Karpas-422 (cell line): ENCODE measurements at places on chromosomes 3 and 15.

GRCh38 chr15:90742087-90742486, 24.9 kb downstream of the BLM start:
- DNase-seq, result no peak

GRCh38 chr3:53821631-53822121, 24.5 kb downstream of the CHDH start:
- no peak for DNase-seq

DNA sequence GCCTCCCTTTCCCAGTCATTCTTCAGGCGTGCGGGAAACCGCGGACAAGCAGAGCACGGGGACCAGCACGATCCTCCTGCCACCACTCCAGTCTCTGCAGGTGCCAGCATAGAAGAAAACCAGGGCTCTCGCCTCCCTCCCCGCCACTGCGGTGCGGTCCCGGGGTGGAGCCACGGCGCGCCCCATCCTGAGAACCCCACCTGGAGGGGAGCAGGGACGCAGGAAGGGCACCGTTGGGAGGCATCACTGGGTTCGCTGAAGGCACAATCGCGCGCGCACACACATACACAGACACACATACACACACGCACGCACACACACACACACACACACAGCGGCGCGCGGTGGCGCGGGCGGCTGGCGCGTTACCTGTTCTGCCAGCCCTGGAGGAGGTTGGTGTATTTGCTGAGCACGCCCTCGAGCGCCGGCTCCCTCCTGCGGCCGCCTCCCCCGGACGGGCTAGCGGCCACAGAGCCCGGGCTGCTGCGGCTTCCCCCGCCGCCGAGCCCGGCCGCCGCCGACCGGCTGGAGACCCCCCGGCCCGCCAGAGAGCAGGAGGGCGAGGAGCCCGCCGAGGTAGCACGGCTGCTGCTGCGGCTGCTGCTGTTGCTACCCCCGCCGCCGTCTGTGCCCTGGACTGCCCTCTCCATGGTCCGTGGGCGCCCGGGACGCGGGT, 394 bp downstream of the OSBPL10 start:
- peak; percentile 89 for DNase-seq

DNA sequence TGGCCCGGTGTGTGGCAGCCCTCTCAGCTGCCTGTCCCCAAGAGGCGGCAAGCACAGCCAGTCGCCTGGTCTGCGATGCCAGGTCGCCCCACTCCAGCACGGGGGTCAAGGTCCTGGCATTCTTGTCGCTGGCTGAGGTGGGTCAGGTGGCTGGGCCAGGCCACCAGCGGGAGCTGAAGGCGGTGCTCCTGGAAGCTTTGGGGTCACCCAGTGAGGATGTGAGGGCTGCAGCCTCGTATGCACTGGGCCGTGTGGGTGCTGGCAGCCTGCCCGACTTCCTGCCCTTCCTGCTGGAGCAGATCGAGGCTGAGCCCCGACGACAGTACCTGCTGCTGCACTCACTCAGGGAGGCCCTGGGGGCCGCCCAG, 20.8 kb downstream of the CAND2 start:
- no peak for DNase-seq

- no peak for DNase-seq
These were observed 544.1 kb upstream of the MDFIC2 start for GRCh38 chr3:70856414-70857162.

DNA sequence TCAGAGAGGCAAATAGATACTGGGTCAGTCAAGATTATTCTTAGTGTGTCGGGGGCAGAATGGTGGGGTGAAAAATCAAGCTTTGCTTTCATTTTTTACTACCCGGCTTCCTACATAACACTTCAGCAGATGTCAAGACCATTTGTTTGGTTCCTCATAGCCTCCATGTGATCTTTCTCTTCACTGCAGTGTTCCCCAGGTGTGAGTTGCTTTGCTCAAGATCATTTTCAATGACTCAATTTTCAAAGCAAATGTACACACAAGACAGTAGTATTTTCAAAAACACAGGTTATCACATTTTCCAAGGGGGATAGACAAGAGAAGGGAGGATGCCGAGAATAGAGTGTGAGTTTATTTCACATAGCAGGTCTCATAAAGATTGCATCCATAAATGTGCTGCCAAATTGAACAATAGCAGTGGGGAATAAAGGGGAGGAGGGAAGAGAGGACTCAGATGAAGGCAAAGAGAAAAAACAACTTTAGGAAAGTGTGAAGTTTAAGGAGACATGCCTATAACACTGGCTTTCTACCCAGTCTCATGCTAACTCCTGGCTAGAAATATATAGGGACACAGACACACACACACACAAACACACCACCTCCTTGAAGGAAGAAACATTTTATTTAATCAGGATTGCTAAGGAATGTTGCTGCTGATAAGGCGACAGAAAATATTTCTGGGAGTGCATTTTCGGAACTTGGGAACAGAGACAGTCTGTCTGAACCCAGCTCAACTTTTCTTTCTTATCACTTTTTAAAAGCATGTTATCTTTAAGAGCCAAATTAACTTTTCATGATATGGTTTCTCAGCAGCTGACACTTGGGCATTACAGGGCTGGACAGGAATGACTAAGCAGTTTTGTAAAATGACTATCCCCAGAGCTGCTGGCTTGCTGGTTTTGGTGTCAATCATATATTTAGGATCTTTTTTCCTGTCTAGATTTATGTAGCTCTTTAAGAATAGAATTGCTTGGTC, 402.4 kb downstream of the RBMS3 start:
- DNase-seq, result peak; percentile 7

- peak; percentile 84 for DNase-seq
These were observed 37.6 kb downstream of the VIPR1 start for GRCh38 chr3:42539871-42540714.

DNA sequence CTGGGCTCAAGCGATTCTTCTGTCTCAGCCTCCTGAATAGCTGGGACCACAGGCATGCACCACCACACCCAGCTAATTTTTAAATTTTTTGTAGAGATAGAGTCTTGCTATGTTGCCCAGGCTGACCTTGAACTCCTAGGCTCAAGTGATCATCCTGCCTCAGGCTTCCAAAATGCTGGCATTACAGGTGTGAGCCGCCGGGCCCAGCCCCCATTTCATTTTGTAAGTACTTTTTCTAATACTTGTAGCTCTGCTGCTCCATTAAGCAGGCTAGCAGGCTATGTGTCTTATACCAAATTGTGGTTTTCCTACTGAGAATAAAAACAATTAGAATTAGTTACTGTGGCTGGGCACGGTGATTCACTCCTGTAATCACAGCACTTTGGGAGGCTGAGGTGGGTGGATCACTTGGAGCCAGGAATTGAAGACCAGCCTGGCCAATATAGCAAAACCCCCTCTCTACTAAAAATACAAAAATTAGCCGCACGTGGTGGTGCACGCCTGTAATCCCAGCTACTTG, 22.4 kb downstream of the NIPA1 start:
- no peak for DNase-seq

- DNase-seq, result no peak
These were observed 45.8 kb upstream of the FBXL22 start for GRCh38 chr15:63551400-63551799.

DNA sequence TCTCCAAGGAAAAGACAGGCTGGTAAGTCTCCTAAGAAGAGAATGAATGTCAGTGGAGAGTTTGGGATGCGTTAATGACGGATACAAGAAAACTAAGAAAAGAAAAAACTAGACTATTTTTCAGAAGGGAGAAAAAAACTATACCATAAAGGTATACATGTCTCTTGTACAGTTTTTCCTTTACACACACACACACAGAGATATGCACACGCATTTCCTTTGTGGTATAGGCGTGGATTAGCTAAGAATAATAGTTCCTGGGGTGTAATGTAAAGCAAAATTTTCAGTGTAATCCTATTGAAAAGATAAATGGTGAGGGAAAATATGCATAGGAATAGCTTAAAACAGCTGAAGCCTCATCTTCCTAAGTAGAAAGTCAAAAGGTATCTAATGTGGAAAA, 36.3 kb downstream of the GABPB1 start:
- no peak for DNase-seq

DNA sequence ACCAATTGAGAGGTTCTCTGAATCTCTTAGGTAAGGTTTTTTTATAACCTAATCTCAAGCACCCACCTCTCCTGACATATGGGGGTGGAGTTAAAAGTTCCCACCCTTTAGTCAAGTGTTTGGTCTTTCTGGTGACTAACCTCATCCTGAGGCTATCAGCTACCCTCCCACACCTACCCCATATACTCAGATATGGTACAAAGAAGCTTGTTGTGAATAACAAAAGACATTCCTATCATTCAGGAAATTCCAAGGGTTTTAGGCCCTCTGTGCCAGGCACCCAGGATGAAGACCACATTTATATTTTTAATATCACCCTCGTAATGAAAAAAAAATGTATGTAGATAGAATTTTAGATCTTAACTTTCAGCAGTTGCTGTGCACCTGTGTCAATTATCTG, 9.0 kb downstream of the CHMP2B start:
- DNase-seq, result no peak

- no peak for DNase-seq
These were observed 42.5 kb downstream of the CHCHD6 start for GRCh38 chr3:126746395-126747177.

- DNase-seq, result no peak
These were observed 144.7 kb upstream of the DPH6 start for GRCh38 chr15:35690698-35691116.

GRCh38 chr15:57510647-57511046, 81.1 kb upstream of the MYZAP start:
- no peak for DNase-seq

DNA sequence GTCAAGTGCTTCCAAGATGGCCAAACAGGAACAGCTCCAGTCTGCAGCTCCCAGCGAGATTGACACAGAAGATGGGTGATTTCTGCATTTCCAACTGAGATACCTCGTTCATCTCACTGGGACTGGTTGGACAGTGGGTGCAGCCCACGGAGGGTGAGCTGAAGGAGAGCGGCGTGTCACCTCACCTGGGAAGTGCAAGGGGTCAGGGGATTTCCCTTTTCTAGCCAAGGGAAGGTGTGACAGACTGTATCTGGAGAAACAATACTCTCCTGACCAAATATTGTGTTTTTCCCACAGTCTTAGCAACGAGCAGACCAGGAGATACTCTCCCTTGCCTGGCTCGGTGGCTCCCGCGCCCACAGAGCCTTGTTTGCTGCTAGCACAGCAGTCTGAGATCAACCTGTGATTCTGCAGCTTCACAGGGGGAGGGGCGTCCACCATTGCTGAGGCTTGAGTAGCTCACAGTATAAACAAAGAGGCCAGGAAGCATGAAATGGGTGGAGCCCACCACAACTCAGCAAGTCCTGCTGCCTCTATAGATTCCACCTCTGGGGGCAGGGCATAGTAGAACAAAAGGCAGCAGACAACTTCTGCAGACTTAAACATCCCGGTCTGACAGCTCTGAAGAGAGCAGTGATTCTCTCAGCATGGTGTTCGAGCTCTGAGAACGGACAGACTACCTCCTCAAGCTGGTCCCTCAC, 293.5 kb upstream of the SUCLG2 start:
- DNase-seq, result no peak

GRCh38 chr3:100214574-100214964, 46.2 kb upstream of the TBC1D23 start:
- no peak for DNase-seq

GRCh38 chr3:145942052-145942451, 218.9 kb downstream of the PLOD2 start:
- DNase-seq, result no peak

- no peak for DNase-seq
These were observed 610 bp upstream of the SATB1 start for GRCh38 chr3:18425641-18426257.

DNA sequence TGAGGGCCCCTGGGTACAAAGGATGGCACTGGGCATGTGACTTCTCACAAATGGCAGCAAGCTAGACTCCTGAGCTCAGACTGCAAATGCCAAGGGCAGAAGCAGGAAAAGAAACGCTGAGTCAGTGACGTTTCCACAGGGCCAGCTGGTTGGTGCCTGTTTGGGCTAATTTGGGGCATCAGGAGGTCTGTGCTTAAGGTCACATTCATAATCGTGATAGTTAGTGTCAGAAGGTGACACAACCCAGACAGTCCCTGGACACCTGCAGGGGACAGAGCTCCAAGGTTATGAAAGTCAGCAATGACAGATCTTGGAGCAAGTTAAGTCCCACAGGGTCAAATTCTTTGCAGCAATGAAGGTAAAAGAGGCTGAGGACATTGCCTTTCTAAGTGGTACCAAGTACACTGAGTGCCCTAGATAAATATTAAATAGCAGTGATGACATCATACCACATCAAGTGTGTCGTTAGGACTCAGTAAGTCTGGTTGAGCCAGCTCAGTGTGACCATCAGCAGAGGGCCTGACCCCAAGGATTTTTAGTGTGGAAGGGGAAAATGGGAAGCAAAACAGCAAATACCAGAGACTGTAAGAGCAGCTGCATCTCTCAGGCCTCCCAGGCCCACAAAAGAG, 556.9 kb upstream of the CFAP20DC start:
- DNase-seq, result no peak

DNA sequence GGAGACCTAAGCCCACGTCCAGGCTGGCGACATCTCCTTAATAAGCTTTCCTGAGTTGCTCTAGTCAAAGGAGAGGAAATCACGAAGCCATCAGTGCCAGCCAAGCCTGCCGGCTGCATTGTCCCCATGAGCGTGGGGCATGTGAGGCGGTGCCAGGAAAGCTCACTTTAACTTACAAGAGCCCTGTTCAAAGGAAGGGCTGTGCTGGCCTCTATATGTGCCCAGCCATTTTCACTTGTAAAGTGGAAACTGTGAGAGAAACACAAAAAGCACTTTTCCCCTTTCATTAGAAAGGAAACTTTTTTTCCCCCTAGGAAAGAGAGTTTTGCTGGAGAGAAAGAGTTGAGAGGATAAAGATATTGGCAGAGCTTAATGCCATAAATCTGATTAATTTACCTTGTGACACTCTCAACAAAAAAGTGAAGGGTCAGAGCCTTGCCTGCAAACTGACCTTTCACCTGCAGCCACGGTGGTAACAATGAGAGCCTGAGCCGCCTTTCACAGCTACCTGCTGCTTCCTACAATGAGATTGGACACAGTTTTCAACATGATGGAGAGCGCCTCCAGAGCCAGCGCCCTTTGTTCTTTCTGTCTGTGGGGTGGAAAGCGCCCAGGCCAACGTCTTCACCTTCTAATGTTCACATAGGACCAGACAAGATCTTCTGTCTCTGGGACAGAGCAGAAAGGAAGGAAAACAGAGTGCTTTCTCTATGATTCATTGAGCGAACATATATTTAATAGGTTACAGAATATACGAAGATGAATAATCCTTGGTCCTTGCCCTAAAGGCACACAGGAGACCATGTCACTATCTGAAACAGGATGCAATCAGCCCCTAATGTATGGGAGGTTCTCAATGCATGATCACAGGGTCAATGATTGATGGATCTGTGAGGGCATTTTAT, 233.1 kb upstream of the HES1 start:
- no peak for DNase-seq

- no peak for DNase-seq
These were observed 143.4 kb downstream of the CHSY1 start for GRCh38 chr15:101108461-101108775.
